ENCODE measurements at places on chromosomes 5 and 9.

GRCh38 chr9:131661568-131662288 lies 78.1 kb downstream of the RAPGEF1 start:
- DNase-seq: no peak

DNA sequence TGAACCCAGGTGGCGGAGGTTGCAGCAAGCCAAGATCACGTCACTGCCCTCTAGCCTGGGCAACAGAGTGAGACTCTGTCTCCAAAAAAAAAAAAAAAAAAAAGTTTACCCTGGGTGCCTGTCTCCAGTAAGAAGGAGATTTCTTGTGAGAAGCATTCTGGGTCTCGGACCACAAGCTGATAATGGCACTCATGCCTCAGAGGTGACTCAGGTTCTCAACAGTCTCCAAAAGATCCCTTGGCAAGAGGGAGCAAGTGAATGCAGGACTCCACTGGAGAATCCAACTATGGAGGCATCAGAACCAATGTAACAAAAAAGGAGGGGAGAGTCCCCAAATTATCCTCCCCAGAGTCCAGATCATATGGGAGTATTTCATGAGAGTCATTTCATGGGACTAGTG lies 106.0 kb upstream of the LRRTM2 start:
- no peak for DNase-seq

GRCh38 chr9:32968101-32969011 lies 33.1 kb downstream of the APTX start:
- no peak for DNase-seq

DNA sequence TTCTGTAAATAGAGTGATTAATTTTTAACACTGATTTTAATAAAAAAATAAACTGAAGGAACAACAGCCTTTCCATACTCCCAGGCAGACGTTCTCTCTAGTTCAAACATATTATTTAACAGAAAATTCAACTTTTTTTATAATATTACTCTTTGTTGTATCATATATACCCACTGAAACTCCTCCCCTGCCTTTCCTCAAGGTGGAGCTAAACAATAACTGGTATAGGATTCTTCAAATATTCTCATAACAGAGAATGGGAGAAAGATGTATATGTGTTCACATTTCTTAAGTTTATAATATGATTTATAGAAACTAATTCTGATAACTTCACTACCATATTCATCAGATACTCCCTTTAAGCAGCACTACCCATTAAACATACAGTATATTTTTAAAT lies 83.4 kb downstream of the CYLC2 start:
- no peak for DNase-seq

DNA sequence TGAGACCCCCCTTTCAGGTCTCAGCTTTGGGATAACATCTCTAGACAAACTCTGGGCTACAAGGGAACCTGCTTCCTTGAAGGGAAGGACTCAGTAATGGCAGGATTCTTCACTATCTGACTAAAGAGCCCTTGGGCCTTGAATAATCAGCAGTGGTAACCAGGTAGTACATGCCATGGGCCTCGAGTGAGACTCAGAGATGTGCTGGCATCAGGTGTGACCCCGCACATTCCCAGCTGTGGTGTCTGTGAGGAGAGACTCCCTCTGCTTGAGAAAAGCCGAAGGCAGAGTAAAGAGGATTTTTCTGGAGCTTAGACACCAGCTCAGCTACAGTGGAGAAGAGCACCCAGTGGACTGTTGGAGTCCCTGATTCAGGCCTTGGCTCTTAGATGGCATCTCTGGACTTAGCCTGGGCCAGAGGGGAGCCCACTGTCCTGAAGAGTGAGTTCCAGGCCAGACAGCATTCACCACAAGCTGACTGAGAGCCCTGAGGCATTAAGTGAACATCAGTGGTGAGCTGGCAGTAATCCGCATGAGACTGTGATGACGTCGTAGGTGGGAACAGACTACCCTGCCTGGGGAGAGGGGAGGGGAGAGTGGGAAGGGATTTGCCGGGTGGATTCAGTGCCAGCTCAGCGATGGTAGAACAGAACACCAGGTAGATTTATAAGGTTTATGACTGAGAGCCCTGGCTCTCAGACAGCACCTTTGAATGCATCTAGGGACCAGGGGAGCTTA lies 5.3 kb upstream of the ZNF782 start:
- DNase-seq: no peak

GRCh38 chr9:96152550-96152949 lies 149.4 kb downstream of the HSD17B3 start:
- DNase-seq: no peak

- DNase-seq: no peak
These were observed 1.4 kb upstream of the WNK2 start for GRCh38 chr9:93182572-93182971.

DNA sequence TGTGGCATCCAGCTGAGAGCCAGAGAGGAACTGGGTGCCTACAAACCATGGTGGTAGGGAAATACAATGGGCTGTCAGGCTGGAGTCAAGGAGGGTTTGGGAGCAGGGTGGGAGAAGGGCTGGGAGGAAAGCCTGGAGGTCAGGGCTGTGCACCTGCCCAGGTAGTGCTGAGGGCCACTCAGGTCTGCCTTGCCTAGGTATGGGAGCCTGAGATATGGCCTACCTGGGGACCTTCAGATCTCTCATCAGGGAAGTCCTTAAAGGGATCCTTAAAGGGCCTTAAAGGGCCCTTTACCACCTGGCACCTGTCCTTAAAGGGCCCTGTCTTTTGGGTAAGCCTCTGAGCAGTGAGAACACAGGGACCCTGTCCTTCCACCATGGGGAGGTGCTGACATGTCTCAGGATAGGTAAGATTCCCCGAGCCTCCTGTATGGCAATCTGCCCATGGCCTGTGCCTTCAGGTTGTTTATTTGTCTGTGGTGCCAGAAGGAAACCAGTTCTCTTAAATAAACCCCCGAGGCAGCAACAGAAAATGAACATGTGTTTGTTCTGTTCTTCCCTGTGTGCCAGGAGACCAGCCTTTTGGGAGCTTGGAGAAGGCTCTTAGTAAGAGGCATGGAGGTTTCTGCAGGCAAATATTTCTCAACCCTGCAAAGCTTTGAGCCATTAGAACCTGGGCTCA lies 23.3 kb downstream of the SLC25A48 start:
- no peak for DNase-seq

DNA sequence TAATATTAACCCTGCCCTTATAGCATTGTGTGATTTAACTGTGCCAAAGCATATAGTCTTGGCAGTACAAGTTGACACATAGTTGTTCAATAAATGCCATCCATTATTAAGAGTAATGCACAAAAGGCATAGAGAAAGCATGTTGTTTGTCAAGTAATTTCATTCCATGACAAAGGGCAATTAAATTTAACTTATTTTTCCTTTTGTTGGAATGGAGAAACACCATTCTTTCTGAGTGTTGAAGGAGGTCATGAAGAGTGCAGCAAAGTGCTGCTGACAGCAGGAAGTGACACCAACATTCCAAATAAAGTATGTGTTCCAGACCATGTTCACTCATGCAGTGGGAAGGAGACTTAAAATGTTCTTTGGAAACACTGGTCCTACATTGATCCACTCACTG lies 29.1 kb downstream of the ANKDD1B start:
- DNase-seq: no peak

- DNase-seq: no peak
These were observed 175.1 kb upstream of the DAB2 start for GRCh38 chr5:39599721-39600431.

All from NCI-H2081 treated with DMSO at 0.1 percent for 48 hours (cell line).